T-helper 2 cell (primary cell): ENCODE measurements at places on chromosomes 2 and 18.
A peak's percentile ranks its signal among the peaks of the same experiment; 100 is the strongest.

DNA sequence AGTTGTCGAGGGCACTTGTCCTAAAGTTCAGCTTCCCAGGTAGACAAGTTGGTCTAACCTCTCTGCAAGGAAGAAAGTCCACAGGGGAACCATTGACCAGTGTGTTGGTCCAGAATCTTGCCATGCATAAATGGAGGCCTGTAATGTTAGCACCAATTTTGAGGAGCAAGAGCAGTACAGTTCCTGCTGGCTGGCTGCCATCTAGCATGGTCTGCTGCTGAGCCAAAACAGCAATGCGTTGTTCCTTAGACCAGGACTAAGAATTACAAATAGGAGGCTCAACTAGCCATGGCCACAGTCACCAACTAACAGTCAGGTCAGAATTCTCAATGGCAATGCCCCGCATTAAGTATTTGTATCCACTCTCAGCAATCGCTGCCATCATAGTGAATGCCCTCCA lies 72.8 kb upstream of the WIPF1 start:
- DNase-seq = no peak

- DNase-seq = no peak
Observed at GRCh38 chr2:38690499-38691420, 24.8 kb downstream of the GALM start.

- no peak for DNase-seq
Observed at GRCh38 chr2:188204824-188205223, 86.8 kb upstream of the GULP1 start.

GRCh38 chr18:27411013-27411412 lies 225.9 kb upstream of the CHST9 start:
- no peak for DNase-seq

DNA sequence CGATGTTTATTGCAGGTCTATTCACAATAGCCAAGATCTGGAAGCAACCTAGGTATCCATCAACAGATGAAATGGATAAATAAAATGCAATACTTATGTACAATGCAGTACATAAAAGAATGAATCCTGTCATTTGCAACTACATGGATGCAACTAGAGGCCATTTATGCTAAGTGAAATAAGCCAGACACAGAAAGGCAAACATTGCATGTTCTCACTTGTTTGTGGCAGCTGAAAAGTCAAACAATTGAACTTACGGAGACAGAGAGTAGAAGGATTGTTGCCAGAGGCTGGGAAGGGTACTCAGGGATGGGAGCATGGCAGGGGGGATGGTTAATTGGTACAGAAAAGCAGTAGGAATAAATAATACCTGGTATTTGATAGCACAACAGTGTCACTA lies 563.9 kb downstream of the TMX3 start:
- DNase-seq = no peak

- DNase-seq = no peak
Observed at GRCh38 chr2:202612145-202612544, 22.6 kb upstream of the FAM117B start.

DNA sequence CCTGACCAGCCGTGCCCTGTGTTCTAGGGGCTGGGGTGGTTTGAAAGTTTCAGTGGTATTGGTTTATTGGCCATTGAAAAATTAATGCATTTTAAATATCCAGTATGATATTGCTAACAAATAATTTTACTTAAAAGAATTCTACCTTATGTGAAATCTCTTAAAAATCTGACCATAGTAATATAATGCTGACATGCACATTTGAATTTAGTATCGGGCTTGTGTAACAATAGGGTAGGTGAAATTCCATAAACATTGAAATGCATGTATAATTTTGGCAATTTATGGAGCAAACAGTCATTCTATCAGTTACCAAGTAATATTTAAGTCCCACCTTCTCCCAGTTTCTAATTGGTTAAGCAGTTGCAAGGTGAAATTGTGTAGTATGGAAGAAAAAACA lies 170.5 kb downstream of the DCDC2C start:
- no peak for DNase-seq

- DNase-seq = no peak
Observed at GRCh38 chr2:234352270-234352669, 144.6 kb downstream of the ARL4C start.

DNA sequence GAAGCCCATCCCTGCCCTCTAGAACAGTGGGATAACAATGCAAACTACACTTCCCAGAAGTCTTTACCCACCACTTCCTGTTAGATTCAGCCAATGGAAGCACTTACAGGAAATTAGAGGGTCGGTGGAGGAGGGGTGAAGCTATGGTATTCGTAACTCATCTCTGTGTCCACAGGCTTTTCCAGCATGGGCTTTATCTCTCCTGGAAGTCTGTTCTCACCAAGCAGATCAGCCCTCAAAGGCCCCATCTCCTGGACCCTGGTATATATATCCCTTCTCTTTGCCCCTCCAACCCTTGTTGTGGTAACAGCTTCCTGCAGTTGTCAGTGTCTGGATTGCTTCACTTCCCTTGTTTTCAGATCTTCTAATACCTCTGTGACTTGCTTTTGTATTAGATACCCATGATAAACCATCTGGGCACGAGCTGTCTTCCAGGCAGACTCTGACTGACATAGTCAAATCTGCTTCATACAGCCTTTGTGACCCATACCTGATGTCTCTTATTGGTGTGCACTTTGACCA lies 475.0 kb upstream of the POU3F3 start:
- peak; percentile 34 for DNase-seq

GRCh38 chr2:138276339-138276738 lies 225.2 kb upstream of the SPOPL start:
- DNase-seq = no peak

DNA sequence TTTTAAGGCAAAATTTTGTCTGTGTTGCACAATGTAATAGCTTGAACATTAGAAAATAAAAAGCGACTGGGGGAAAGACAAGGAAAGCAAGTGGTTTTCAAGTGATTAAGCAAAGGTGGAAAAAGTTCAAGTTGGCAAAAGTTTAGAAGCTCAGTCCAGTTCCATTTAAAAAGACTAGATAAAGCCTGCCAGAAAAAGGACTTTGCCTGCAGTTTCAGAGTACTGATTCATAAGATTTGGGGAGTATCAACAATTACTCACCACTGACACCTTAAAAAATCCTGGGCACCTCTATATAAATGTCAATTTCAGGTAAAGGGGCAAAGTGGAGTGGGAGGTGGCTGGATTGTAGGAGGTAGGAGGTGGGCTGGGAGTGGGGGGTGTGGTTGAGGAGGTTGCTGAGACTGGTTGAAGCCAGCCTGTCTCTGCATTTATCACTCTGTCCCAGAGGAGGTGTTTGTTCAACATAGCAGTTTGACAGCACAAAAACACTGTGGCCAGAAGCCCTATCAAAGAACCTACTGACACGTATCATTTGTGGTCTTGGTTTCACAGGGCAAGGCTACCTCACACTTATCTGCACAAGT lies 14.6 kb downstream of the ZEB2 start:
- DNase-seq = no peak

DNA sequence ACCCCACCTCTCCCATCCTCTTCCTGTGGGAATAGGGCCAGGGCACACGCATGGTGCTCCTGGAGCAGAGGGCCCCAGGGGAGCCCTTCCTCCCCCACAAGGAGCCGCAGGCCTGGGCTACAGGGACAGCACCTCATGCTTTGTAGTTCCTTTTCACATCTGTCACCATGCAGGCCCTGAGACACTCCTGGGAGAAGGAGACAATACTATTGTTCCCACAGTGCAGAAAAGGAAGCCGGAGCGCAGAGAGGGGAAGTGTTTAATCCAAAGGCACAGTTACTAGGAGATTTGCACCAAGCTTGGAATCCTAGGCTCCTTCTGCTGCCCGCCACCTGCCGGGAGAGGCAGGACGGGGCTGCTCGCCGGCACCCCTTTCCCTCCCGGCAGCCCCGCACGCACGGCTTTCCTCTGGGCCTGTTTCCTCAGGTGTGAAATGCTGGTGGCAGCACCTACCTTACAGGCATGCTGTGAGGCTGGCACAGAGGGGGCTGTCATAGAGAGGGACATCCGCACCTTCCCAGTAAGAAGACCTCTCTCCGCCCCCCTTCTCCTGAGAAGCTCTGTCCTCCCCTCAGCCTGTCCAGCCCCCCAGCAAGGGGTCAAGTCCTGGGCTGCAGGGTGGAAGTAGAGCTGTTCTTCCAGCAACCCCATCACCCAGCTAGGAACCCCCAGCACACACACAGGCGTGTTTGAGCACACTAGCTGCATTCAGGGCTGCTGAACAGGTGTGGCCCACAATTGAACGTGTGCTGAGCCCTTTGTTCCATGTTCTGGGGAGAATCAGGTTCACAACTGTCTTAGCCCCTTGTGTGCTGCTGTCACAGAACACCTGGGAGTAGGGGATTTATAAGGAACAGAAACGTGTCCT lies 62.6 kb downstream of the SMAD7 start:
- no peak for DNase-seq

DNA sequence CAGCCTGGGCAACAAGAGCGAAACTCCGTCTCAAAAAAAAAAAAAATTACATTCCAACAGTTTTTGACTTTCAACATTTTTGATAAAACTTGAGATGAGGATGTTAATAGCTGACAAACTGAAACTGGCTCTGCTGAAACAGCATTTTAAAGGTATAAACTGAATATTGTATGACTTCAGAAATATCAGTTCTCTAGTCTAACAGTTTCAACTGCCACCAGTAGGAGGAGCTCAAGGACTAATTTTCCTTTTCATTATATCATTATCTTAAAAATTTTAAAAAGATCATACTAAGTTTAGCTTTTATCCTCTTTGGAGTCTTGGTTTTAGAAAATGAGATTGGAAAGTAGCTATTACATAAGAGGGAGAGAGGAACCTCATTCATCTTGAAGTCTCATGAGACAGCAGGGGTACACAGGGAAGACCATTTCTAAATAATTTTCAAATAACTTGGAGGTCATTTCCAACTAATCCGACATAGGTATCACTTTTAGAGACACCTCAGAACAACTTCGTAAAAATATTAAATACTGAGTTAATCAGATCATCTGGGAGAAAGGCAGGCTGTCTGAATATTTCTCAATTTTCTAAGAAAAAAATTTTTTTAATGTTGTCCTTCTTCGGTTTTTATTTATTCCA lies 37.6 kb upstream of the MCM6 start:
- no peak for DNase-seq

GRCh38 chr18:21769206-21769605 lies 28.6 kb downstream of the MIB1 start:
- no peak for DNase-seq

GRCh38 chr18:36530676-36531405 lies 233.3 kb downstream of the FHOD3 start:
- DNase-seq = no peak

- no peak for DNase-seq
Observed at GRCh38 chr2:226561962-226562361, 237.7 kb downstream of the IRS1 start.

DNA sequence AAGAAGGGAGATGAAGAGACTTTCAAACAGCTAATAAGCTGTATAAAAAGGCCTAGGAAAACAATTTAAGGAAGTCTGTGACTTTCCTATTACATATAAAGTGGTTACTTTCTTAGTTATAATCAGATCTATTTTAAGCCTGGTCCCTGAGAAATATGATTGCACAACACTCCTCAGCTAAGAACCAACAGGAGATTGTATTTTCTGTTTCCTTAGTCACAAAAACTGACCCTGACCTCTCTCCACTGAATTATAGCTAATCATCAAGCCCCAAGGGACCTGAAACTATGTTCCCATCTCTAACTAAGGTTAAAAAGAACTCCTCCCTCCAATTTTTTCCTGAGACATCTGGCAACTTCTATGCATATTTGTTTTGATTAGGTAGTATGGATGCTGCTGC lies 106.9 kb downstream of the ROCK1 start:
- no peak for DNase-seq

- peak; percentile 83 for DNase-seq
Observed at GRCh38 chr2:224025874-224026273, 13.2 kb downstream of the SERPINE2 start.

DNA sequence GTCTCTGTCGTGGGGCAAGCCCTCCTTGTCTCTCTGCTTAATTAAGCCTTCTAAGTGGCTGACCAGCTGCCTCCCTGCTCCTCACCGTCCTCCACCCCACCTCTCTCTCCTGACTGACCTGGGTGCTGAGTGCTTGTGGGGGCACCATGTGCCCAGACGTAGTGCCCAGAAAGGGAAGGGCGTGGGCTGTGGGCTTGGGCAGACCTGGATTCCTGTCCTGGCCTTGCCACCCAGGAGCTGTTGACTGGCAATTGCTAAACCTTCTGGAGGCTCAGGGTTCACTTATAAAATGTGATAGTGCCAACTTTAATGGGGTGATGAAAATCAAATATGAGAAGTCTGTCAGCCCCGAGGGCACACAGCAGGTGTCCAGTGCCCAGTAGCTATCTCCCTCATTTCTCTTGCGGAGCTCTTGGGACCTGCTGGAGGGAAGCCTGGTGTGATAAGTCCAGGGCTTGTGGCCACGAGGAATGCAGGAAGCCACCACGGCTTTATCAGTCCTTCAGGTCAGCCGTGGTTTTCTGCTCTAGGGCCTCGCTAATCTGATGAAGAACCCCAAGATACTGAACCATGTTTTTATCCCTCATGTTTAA lies 22.0 kb upstream of the INHBB start:
- DNase-seq = no peak

GRCh38 chr2:16578081-16578480 lies 87.6 kb downstream of the CYRIA start:
- no peak for DNase-seq

- DNase-seq = no peak
Observed at GRCh38 chr2:7911196-7911595, 770.7 kb upstream of the ID2 start.

- DNase-seq = no peak
Observed at GRCh38 chr2:99860720-99861375, 281.5 kb downstream of the AFF3 start.

GRCh38 chr2:131039535-131039907 lies 53.7 kb downstream of the FAM168B start:
- DNase-seq = no peak

GRCh38 chr2:86069091-86069685 lies 36.5 kb downstream of the POLR1A start:
- no peak for DNase-seq

- DNase-seq = no peak
Observed at GRCh38 chr2:11023326-11024258, 111.9 kb downstream of the KCNF1 start.

- DNase-seq = no peak
Observed at GRCh38 chr2:237234268-237234667, 148.6 kb downstream of the COPS8 start.

GRCh38 chr18:65567372-65567771 lies 183.4 kb upstream of the CDH7 start:
- no peak for DNase-seq

GRCh38 chr2:67320861-67321587 lies 76.1 kb upstream of the ETAA1 start:
- DNase-seq = no peak
